Activated naive CD4-positive, alpha-beta T cell treated with anti-CD3 and anti-CD28 coated beads, Interleukin-2, amount 50 U/mL, for 16 hours (primary cell): ENCODE measurements at places on chromosomes 2 and 18.

DNA sequence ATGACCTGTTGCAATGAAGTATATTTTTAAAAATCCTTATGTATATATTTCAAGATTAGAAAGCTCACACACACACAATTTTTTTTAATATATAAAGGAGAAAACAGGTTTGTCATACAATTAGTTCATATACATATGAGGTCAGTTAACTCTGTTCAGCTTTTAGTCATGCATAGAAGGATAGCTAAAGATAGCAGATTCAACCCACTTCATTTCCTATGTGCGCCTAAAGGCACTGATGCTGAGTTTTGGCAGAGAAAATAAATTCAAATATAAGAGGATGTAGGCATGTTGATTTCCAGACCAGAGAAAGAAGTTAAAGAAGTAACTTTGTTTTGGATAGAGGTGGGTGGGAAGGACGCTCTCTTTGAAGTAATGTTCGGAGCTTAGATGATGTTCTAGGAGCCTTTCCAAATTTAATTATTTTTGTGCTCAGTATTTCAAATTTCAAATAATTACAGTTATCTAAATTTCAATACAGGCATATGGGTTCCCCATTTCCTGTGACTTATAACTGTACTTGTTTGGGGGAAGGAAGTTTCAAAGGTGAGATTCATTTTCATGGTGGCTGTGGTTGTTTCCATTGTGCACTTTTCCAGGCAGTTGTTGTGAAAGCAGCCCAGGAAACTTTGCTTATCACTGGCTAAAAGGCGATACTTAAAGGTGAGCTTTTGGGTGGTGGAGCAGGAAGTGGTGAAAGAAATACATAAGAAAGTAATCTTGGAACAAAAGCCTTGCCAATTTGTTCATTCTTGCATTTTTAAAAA is 523.4 kb upstream of the FANCL start:
- no peak for DNase-seq

DNA sequence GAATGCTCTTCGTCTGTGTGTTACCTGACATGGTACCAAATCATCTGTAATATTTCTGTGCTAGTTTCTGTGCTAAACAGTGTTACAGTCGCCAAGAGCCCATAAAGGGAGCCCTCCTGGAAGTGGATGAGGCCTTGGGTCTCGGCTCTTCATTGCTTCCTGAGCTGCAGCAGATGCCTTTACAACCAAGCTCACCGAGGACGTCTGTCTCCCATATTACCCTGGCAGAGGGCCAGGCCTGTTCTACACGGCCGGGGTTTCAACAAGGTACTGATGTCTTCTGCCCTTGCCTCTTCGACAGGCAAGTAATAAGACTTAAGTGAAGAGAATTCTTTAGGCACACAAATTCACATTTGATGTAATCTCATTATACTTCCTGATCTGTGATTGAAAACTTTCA is 16.8 kb downstream of the RPL31 start:
- no peak for DNase-seq

GRCh38 chr2:29650631-29651097 is 270.7 kb downstream of the ALK start:
- DNase-seq: no peak

DNA sequence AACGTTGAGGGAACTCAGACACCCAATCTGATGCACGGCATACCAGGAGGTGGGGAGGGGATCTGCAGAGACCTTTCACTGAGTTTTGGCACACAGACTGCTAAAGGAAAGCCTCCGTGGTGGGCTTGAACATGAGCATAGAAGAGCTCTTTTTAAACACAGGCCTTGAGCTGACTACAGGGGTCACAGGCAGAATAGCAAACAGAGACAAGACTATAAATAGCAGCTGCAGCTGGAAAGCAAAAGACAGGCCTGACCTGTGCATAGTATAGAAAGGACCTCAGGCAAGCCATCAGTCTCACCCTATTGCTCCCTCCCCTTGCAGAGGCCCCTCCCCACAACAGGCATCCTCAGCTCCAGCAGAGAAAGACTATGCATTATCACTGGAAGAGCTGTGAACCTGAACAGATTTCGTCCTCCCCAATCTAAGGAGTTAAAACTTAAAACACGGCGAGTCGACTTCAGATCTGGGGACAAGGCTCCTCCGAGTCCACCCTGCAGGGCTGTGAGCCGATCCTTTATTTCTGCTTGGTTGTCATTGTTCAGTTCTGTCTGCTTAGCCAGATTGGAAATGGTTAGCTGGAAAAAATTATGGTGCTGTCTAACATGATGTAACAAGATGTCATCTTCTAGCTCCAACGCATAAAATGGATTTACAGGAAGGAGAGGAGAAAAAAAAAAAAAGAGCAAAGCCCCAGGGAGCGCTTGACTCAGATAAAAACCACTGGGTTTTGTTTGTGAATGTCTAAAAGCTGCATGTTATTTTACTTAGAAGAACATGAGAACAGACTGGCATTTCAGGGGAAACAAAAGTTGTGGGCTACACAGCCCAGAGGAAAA is 25.2 kb upstream of the LCLAT1 start:
- peak; percentile 52 for DNase-seq

DNA sequence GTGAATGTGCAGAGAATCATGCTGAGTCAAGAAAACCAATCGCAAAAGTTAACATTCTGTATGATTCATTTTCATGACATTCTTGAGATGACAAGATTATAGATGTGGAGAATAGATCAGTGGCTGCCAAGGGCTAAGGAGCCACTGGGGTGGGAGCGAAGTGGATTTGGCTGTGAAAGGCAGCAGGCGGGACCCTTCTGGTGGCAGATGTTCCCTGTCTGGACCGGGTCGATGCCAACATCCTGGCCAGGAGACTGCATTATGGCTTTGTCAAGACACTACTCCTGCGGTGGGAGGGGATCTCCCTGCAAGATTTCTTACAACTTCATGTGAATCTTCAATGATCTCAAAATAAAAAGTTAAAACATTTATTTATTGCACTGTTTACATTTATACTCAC is 427.9 kb downstream of the GALR1 start:
- DNase-seq: no peak

DNA sequence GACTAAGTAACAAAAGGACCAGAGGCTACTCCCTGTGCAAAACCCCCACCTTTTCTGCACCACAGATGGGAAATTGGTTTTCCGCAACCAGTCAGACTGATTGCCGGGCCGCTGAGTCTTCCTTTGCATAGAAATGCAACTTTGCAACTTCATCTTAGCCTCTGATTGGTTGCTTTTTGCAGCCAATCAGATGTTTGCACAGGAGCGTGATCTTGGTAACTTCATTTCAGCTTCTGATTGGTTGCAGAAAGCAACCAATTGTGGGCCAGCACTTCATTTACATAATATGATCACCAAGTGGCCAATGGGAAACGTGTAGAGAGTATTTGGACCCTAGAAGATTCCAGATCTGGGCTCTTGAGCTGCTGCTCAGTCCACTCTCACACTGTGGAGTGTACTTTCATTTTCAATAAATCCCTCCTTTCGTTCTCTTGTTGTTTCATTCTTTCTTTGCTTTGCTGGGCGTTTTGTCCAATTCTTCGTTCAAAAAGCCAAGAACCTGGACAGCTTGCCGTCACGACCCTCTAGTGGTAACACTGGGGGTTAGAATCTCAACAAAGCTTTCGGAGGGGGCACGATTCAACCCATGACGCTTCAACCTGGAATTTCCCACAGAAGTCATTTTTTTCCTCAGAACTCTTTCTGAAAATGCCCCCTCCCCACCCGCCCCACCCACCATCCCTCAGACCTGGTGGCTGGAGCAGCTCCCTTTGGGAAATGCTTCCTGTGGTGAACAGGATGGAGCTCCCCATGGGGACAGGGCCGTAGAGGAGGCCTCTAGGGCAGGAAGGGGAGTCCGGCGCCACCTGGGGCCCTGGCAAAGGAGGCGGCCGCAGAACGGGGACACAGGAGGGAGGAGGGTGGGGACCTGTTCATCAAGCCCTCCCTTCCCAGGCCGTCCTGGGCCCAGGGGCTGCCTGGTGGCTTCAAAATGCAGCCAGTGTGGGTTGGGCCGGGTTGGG is 31.8 kb upstream of the KCNF1 start:
- DNase-seq: no peak

- DNase-seq: no peak
Observed at GRCh38 chr18:23880931-23881617, 133.5 kb upstream of the TTC39C start.

GRCh38 chr18:28831476-28831875 is 654.5 kb upstream of the CDH2 start:
- DNase-seq: no peak
